ENCODE measurements at places on chromosomes 5 and 9. TPM values are rescaled to one million over a fixed set of nuclear protein-coding genes. Genes with fewer than 3 reads are reported as not detected.

Gene SPINK13
- total RNA-seq, result not detected

Gene DAB2
- 15.6 TPM for total RNA-seq

Gene TMOD1
- total RNA-seq, result 3.0 TPM

Gene TAF11L5
- total RNA-seq, result not detected

Gene FAM200C
- 2.7 TPM for total RNA-seq

Gene SPACA9
- total RNA-seq, result 3.8 TPM

Data from A549 treated with DMSO at 1 μM for 4 hours (cell line).